ENCODE measurements at places on chromosomes 12 and 14.

GRCh38 chr12:25372969-25373817 lies 122.5 kb upstream of the KRAS start:
- DNase-seq = no peak

- DNase-seq = no peak
Observed at GRCh38 chr12:2449586-2449985, 345.2 kb upstream of the FKBP4 start.

- no peak for DNase-seq
Observed at GRCh38 chr12:124680863-124681778, 113.7 kb upstream of the NCOR2 start.

GRCh38 chr14:56262530-56262929 lies 144.3 kb downstream of the PELI2 start:
- DNase-seq = no peak

GRCh38 chr14:89336338-89336737 lies 80.7 kb downstream of the FOXN3 start:
- DNase-seq = no peak

DNA sequence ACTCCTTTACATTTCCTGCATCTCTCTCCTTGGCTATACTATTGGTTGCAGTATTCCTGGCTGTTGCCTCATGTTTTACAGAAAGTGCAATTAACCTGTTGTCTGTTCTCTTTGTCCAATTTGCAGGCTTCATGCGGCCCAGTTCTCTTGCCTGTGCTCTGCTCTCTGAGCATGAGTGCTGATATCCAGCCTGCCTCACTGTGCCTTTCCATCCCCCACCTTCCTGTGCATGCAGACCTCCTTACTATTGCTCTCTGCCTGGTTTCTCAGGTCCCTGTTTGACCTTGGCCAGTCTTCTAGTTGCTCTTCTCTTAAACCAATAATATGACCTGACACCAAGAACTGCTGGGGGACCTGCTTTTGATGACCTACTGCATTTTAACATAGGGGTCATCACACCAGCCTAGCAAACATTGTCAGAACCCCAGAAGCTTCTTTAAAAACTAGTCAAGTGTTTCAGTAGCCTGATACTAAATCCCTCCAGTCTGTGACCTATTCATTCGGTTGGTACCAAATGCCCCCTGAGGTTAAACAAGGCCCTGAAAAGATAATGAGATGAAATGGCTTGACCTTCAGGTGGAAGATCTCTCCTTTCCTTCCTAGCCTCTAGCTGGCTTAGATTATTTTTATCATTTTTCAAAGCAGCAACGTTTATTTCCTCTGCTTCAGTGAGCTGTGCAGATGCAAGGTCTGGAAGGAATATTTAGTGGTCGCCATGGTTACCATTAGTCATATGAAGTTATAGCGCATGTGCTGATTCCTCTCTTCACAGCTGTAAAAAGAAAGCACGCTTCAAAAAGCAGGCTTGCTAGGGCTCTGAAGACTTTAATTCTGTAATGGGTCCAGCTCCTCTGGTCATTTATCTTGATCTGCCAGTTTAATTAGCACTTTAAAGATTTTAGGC lies 216.5 kb downstream of the PHLDA1 start:
- no peak for DNase-seq

DNA sequence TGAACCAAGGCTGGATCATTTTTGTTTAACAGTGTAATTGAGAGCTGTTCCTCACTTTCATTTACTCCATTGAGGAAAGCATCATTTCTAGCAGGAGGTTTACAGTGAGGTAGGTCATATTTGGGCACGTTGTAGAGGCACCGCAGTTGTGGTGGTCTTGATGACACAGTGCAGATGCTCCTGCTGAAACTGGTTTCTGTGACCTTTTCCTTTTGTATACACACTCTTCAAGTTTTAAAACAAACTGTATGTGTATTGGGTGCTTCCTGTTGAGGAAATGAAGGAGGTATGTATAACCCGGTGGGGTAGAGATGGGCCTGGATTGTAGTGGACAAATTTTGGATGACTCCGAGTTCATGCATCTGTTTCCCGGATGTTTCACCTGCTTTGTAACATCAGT lies 456.3 kb upstream of the RGS6 start:
- DNase-seq = no peak

GRCh38 chr12:110577864-110578693 lies 5.0 kb downstream of the PPTC7 start:
- DNase-seq = no peak

GRCh38 chr12:111419784-111420183 lies 14.1 kb downstream of the SH2B3 start:
- DNase-seq = no peak

DNA sequence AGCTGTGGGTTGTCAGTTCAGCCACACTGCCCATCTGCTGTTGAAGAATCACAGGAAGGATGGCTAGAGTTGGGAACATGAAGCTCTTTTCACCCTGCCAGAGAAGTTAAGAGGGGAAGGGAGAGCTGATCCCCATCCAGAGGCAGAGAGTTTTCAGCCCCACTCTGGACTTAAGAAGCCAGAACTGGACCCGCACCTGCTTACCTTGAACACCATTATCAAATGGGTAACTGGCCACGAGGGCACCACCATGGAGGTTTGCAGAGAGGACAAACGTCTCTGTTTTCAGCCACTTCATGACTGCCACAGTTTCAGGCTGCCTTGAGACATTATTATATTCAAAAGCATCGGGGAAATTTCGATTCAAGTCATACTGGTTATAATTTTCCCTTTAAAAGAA lies 62.0 kb downstream of the MDM2 start:
- no peak for DNase-seq

- no peak for DNase-seq
Observed at GRCh38 chr14:31239741-31240140, 32.1 kb upstream of the HECTD1 start.

DNA sequence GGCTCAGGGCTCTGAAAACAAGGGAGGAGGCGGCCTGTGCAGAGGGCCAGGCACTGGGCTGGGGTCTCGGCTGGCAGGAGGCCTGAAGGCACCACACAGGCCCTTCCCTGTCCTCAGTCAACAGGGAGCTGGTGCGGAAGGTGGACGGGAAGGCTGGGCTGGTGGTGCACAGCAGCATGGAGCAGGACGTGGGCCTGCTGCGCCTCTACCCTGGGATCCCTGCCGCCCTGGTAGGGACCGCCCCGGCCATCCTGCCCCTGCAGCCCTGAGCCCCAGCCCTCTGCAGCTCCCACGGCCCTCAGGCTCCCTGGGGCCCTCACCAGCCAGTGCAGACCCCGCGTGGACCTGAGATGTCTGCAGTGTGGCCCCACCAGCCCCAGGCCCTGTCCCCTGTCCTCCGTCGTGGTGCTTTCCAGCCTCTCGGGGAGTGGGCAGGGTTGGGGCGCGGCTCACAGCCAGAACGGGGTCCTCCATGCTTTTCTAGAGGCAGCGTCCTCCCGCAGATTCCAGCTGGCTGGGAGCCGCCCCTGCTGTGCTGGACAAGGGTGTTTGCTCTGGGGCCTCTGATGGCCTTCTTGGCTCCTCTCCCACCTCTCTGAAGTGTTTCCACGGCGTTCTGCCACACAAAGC lies 18.1 kb downstream of the ASPG start:
- no peak for DNase-seq

GRCh38 chr12:93957168-93957567 lies 191.2 kb upstream of the PLXNC1 start:
- DNase-seq = no peak

GRCh38 chr14:86865934-86866333 lies 1127.0 kb downstream of the GALC start:
- no peak for DNase-seq

Measured in stimulated activated CD4-positive, alpha-beta T cell treated with anti-CD3 and anti-CD28 coated beads, Interleukin-15, amount 100 ng/mL, for 1 hour (primary cell).